Posterior vena cava (tissue), 2 donors: ENCODE measurements at places on chromosomes 1 and 21. TPM values are rescaled to one million over a fixed set of nuclear protein-coding genes. Genes with fewer than 3 reads are reported as not detected.

The LMX1A gene
- 0.79 TPM for total RNA-seq

The COL11A1 gene
- total RNA-seq = 1.3 TPM

The SPRR1A gene
- not detected for total RNA-seq

The AMIGO1 gene
- total RNA-seq = 5.2 TPM

The ADPRS gene
- total RNA-seq = 16.4 TPM

The APH1A gene
- 56.2 TPM for total RNA-seq

The SMCP gene
- not detected for total RNA-seq

The CXADR gene
- total RNA-seq = 0.24 TPM

The TAS1R1 gene
- not detected for total RNA-seq

The SLC1A7 gene
- total RNA-seq = 2.5 TPM

The TBX19 gene
- 1.2 TPM for total RNA-seq

The STIL gene
- 0.86 TPM for total RNA-seq

The S100A7 gene
- total RNA-seq = not detected

The DPM3 gene
- 75.2 TPM for total RNA-seq

The EXTL1 gene
- 1.7 TPM for total RNA-seq

The SLC45A3 gene
- 3.6 TPM for total RNA-seq

The TTC39A gene
- total RNA-seq = 0.81 TPM
